ENCODE measurements at places on chromosomes 5 and 9.

GRCh38 chr5:86881493-86882090 lies 263.9 kb downstream of the COX7C start:
- DNase-seq = no peak

- no peak for DNase-seq
Observed at GRCh38 chr5:127585661-127586060, 63.2 kb upstream of the CTXN3 start.

DNA sequence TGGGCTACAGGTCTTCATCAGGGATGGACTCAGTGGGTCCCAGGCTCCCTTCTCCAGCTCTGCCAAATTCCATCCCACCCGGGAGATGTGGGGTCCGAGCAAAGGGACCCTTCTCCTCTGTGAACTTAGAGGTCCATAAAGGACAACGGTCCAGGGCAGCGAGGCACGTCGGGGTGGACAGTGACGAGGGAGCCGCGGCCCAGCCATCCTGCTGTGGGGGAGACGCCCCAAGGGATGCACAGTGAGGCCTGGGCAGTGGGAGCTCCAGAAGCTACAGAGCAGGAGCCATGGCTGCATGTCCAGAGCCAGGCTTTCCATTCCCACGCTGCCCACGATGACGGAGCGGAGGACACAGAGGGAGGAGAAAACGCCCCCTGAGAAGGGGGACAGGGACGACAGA lies 107.5 kb upstream of the PPP1R26 start:
- no peak for DNase-seq

GRCh38 chr5:141373673-141374317 lies at the start of gene PCDHGA6:
TSS of gene PCDHGA6 (plus strand) at chr5:141373891. CDS start at chr5:141374084, 193 bp downstream.
- DNase-seq = no peak

DNA sequence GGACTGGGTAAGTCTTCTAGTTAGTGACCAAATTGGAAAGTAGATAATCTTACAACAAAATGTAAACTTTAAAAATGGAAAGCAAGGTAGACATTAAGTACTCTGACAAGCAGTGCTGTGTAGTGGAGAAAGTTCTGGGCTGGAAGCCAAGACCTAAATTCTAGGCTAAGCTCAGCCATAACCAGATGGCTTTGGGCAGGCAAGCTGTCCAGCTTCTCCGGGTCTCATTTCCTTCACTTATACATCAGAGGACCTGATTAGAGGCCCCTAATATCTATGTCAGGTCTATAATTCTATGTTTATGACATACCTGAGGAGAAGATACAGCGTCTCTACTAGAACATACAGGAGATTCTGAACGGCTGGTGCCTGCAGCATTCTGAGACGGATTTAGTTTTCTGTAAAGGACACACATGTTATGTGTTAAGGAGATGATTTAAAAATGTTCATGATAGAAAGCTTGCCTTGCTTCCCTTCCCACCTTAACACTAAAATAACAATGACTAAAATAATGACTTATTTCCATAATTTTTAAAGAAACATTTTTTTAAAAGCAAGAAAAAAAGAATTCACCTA lies 61.2 kb downstream of the ELL2 start:
- DNase-seq = no peak
